Fibroblast of skin of left quadriceps (primary cell): ENCODE measurements at places on chromosomes 5 and 9.
A peak's percentile ranks its signal among the peaks of the same experiment; 100 is the strongest.

- no peak for DNase-seq
Observed at GRCh38 chr5:78060421-78060820, 234.1 kb downstream of the AP3B1 start.

DNA sequence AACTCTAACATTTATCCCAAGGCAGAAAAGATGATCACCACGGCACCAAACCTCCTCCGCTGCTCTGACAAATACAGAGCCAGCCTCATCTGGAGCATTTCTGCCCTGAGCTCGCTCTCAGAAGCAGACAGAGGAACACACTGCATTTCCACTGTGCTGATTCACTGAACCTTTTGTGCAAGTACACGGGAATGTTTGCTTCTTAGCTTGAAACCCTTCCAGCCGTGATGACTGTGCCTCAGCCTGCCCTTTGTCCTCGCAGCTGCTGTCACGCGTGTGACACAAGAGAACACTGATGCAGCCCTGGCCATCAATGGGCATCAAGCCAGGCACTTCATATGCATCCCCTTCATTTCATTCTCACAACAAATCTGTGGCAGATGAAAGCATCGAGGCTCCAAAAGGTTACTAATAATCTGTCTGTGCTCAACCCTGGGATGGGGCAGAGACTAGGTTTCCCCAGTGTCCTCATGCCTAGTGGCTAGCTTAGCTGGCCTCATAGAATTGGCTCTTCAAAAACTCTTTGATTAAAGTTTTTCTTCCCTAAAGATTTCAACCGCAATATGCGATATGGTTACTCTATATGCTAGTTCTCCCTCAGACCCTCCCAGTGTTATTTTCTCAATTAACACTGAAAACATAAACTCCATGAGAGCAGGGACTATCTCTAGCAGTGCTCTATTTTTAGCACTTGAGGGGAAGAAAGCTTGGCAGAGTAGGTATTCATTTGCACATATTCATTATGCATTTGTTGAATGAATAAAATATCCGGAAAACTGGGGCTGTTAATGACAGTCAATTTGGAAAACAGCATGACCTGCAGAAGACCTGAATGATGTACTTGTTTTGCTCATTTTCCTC lies 7.3 kb downstream of the CDC14B start:
- peak; percentile 37 for DNase-seq

GRCh38 chr5:72921886-72922285 lies 34.0 kb upstream of the FCHO2 start:
- DNase-seq: no peak

GRCh38 chr5:141786700-141787099 lies 91.5 kb downstream of the PCDH1 start:
- DNase-seq: no peak

DNA sequence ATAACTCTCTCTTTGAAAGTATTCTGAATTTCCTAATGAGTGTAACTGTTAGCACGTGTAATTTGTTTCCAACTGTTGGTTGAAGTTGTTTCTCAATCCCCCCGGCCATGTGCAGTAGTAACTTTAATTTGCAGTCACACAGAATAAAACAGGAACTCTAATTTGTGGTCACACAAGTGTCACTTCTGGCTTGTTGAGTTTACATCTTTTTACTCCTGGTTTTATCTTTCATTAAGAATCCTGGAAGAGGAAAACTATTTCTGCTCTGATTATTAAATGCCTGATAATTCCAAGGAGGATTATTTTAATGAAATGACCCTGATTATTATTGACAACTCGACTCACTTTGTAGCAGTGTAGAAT lies 1.2 kb downstream of the SCAMP1 start:
- no peak for DNase-seq

GRCh38 chr5:347712-348284 lies 26.3 kb downstream of the AHRR start:
- no peak for DNase-seq

DNA sequence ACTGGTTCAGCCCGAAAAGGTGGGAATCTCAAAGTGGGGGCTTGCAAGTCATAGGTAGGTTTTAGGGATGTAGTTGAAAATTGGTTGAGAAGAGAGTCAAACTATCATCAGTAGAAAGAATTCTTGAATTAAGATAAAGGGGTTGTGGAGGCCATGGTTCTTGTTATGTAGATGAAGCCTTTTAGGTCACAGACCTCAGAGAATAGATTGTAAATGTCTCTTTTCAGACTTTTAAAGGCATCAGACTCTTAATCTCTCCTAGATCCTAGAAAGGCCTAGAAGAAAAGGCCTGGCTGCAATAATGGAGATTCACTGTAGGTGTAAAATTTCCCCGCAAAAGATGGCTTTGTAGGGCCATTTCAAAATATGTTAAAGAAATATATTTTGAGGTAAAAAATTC lies 96.4 kb downstream of the PSAT1 start:
- no peak for DNase-seq
